ENCODE measurements at places on chromosomes 6 and 20.

GRCh38 chr20:50996901-50997865 is 25.7 kb downstream of the KCNG1 start:
- DNase-seq = no peak

- no peak for DNase-seq
These were observed 8.6 kb downstream of the NKX2-2 start for GRCh38 chr20:21505161-21505809.

DNA sequence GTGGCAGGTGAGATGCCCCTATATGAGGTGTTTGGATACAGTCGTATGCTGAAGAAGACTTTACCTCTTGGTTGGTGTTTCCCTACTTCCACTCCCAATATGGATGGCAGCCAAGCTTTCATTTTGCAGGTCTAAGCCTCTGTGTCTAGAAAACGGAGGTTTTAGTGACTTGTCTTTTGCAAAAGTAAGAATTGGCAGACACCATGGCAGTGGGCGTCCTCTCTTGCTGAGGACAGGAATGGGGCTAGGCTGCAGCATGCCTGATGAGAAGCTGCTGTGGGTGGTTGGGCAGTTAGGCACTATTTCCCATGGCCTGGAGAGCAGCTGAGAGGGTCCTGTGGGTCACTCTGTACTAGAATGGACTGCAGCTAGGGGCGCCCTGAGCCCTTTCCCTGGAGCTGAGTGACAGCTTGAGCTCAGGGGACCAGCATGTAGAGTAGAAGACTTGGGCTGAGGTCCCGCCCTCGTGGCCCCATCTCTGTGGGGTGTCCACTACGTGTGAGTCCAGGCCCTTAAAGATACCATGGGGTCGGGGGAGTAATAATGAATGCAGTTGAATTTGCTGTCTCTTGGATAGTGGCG is 127.4 kb downstream of the CDH26 start:
- no peak for DNase-seq

DNA sequence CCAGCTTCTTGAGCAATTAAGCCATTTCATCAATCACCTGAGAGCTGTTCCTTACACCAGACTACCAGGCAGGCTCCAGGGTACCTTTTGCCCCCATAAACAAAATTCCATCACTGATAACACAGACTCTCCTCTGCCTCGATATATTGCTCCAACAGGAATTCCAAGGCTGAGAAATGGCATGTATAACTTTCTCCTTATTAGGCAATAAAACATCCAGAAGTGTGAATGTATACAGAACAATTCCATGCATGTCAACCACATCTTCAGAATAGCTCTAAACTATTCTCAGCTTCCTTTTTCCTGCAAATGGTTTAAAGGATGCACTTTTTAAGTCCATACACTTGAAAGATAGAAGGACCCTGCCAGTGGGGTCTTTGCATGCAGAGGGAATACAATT is 73.8 kb downstream of the EDN3 start:
- no peak for DNase-seq

Data from cortex of kidney (tissue), 1 donor.